GM23248 (cell line): ENCODE measurements at places on chromosomes 11 and 22. TPM values are rescaled to one million over a fixed set of nuclear protein-coding genes. Genes with fewer than 3 reads are reported as not detected.
A peak's percentile ranks its signal among the peaks of the same experiment; 100 is the strongest.

Gene H19
- total RNA-seq = 0.25 and 2.2 TPM in 2 replicates

Gene RIMBP3B
- 0.13 TPM in 1 of 2 replicates, not detected in the other for total RNA-seq

GRCh38 chr11:862081-862661, 19.5 kb downstream of the TSPAN4 start:
- no peak for DNase-seq

Gene OR51B2
- not detected in 2 replicates for total RNA-seq

Gene SYVN1
- 29.5 and 64.2 TPM in 2 replicates for total RNA-seq

DNA sequence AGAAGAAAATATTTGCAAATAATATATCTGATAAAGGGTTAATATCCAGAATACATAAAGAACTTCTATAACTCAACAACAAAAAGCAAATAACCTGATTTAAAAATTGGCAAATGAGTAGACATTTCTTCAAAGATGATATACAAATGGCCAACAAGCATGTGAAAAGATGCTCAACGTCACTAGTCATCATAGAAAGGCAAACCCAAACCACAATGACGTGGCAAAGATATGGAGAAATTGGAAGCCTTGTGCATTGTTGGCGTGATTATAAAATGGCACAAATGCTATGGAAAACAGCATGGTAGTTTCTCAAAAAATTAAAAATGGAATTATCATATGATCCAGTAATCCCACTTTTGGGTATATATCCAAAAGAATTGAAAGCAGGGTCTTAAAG, 466.3 kb downstream of the TBC1D22A start:
- peak; percentile 4 for DNase-seq

Gene OR5A1
- total RNA-seq = not detected in 2 replicates

DNA sequence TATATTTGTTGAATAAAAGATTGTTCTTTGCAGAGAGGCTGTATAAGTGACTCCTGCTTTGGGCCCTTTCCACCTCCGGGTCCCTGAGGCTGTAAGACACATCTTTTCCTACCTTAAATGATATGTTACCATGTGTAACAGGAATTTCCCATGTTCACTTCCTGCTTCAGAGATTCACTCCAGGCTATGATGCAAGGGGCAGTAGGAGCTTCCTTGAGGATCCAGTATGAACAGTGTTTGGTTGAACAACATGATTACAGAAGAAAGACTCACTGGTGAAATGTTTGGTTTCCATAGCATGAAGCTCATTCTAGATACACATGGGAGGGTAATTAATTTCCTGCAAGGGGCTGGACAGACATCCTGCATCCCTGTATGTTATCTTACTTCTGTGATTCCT, 25.6 kb upstream of the ZDHHC13 start:
- no peak for DNase-seq

DNA sequence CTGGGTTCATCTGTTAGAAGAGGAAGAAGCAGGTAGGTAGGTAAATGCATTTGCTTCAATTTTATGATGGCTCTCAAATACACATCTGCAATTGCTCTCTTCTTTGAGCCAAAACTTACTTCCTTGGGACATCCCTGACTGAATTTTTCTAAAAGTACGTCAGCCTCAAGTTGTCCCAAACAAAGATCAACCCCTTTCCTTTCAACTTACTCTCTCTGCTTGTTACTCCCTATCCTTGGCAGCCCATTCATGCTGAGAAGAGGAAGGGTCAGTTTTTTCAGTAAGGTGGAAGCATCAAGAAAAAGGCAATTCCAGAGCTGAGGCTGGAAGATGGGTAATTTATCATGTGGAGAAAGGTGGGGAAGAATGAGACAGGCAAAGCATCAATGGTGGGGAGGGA, 111.2 kb downstream of the LRRC32 start:
- no peak for DNase-seq

- no peak for DNase-seq
Measured at GRCh38 chr22:46473021-46473779, 64.2 kb downstream of the CELSR1 start.

GRCh38 chr11:20035701-20036601, 124.3 kb downstream of the DBX1 start:
- DNase-seq = peak; percentile 92

DNA sequence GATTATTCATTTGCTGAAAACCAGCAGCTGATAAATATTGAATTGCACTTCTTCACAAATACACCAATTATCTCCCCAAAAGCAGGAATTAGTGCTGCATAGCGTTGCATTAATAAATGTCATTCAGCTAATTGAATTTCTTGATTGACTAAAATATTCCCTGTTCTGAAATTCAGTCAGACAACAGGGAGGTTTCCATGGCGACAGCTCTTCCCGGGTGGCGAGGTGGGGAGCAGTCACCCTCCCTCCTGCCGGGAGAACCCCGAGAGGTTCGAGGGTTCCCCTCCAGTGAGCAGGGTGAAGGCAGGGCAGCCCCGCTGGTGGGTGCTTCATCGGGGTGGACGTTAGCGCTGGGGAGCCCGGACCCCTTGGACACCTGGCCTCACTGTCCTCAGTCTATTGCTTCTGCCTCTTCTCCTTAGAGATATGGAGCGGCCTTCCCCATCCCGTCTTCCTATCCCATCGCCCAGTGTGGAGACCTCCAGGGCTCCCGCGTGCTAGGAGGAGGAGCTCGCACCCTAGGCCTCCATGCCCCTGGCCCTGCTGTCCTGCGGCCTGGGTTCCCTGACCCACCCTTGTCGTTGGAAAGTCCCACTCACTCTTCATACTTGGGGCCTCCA, 983.5 kb downstream of the BRD1 start:
- DNase-seq = no peak

Gene TOMM22
- 48.9 and 53.9 TPM in 2 replicates for total RNA-seq

DNA sequence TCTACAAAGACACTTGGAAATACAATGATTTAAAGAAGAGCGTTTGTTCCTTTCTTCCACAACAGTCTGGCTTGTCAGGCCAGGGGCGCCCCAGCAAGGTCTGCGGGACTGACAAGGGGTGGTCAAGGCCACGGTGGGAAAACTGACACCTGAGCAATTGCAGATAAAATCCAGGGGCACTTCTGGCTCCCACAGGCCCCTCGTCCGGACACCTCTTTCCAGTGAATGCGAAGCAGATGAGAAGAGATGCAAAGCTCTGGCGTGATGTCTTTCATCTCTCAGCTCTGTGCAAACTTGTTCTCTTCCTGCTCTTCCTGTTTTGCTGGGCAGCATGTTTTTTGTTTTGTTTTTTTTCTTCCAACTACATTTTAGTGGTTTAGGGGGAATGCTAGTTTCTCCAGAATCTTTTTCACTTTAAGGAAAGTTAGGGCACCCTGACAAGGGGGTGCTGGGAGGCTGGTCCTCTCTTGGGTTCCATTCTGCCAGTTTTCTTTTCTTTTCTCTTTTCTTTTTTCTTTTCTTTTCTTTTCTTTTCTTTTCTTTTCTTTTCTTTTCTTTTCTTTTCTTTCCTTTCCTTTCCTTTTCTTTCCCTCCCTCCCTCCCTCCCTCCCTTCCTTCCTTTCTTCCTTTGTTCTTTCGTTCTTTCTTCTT, 11.1 kb upstream of the CBX6 start:
- no peak for DNase-seq

DNA sequence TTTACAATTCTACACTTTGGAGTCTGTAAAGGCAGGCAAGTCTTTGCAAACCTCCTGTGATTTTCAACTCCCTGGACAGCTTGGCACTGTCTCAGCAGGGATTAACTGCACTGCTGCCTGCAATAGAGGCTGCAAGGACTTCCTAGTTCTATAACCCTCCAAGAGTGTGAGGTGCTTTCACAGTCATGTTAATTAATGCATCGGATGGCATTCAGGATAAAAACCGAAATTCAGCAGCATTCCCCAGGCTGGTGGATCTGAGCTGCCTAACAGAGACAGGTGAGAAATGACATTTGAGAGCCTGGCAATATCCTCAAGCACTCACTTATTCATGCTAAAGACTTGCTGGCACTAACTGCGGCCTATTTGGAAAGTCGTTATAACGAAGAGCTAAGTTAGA, 85.0 kb downstream of the LARGE1 start:
- DNase-seq = no peak
